ENCODE measurements at places on chromosomes 5 and 9. TPM values are rescaled to one million over a fixed set of nuclear protein-coding genes. Genes with fewer than 3 reads are reported as not detected.

Gene GARIN3
- not detected for total RNA-seq

- DNase-seq = no peak
Observed at GRCh38 chr5:113378959-113379541, 55.7 kb downstream of the TSSK1B start.

Gene SLC26A2
- 17.9 TPM for total RNA-seq

Gene CDC20B
- total RNA-seq = not detected

Gene PCDHGB7
- 14.6 TPM for total RNA-seq

Gene SAPCD2
- total RNA-seq = not detected

Gene LYRM7
- total RNA-seq = 10.1 TPM

- no peak for DNase-seq
Observed at GRCh38 chr9:131042666-131043065, 33.7 kb downstream of the LAMC3 start.

DNA sequence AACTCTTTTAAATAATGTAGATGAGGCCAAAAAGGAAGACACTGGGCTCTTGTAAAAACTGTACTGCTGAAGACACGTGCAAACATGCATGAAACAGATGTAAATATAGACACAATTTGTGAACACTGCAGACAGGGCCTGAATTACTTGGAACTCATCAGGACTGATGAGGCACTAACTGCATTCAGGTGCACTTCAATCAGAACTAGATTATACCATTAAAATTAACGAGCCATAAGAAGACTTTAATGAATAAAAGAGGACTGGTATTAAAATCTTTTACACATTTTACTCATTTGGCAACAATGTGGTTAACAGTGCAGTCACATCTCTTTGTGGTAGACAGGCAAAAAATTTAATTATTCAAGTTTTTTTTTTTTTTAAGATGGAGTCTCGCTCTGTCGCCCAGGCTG, 13.4 kb upstream of the ZCCHC9 start:
- no peak for DNase-seq

DNA sequence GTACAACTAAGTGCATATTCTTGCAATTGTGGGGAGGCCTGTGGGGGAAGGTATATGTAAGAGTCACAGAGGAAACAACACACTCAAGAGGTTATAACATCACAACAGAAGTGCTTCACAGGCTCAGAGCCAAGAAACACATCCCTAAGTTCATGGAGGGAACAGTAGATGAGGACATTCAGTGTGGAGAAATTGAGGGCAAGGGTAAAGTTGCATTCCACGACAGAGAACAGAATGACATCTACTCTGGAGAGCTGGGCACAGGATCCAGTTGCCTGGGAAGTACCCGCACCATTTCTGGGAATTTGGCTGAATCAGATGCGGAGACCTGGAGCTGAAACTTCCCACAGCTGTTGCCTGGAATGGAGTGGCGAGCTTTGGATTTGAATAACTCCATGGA, 197.2 kb downstream of the NXNL2 start:
- DNase-seq = no peak

Gene RICTOR
- total RNA-seq = 33.9 TPM

DNA sequence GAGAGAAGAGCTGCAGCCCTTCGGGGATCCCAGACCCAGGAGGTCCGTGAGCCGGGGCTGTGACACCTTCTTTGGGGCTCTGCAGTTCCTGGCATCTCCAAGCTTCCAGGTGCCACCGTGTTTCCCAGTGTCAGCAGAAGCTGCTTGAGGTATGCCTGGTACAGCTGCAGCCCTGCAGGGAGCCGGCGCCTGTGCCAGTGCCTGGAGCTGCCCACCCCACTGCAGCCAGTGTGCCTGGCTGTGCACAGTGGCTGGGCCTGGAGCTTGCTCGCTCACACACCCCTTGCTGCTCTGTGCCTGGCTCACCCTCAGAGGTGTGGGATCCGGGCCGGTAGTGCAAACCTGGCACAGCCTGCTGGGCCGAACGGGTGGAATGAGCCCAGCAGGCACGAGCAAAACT, 65.5 kb downstream of the NACC2 start:
- DNase-seq = no peak

DNA sequence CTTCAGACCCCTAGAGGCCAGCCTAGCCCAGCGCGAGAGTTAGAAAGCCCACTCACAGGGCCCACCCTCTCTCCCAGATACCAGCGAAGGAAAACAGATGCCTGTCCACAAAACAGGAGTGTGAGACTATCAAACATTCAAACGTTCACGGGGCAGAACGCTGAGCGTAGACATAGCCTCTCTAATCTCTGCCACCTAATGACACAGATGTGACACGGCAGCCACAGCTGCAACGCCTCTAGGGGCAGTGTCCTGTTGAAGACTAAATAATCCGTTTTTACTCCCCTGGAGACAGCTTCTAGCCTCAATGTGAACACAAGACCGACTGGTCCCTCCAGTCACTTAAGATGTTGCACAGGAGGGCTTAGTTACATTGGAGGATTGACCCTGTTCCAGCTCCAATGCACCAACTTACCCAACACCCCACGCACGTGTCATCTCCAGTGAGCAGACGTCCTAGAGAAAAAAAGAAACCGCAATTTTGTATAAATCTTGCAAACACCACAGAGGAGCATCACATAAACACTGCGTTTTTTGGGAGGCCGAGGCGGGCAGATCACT, 14.3 kb downstream of the DIPK1B start:
- DNase-seq = no peak

- no peak for DNase-seq
Observed at GRCh38 chr5:16064135-16064893, 115.3 kb downstream of the MARCHF11 start.

DNA sequence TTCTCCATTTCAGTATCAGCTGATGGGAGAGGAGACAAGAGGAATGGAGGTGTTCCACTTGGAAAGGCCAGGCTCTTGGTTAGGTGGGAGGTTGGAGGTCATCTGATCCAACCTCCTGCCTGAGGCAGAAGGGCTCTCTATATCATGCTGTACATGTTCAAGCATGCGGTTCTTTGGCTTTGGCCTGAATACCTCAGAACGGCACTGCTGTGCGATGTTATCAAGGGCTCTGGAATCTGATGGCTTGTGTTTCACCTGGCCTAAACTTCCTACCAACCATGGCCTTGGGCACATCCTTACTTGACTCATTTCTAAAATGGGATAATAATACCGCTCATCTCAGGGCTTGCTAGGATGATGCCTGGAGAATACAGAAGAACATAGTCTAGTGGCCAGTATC, 90.1 kb upstream of the FAM169A start:
- DNase-seq = no peak

Gene GDNF
- total RNA-seq = not detected

DNA sequence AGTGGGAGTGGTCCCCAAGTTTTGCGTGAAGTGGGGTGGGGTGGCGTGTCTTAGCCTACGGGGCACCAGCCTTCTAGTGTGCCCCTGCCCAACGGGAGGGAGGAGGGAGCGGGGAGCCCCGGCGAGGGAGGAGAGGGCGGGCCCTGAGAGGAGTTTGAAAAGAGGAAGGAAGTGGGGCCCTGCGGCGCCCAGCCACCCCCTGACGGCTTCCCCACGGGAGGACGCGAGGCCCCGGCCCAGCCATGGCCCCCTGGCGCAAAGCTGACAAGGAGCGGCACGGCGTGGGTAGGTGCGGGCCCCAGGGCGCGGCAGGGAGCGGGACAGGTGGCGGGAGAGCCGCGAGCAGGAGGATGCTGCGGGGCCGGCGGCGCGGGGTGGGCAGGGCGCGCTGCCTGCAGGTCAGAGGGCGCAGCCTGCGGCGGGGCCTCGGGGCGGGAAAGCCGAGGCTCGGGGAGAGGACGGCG, at the start of gene DOCK2:
TSS of gene DOCK2 (plus strand) at position 191 of the 464 bp plus-strand sequence. CDS start at position 243, 52 bp downstream.
- DNase-seq = peak; percentile 21

DNA sequence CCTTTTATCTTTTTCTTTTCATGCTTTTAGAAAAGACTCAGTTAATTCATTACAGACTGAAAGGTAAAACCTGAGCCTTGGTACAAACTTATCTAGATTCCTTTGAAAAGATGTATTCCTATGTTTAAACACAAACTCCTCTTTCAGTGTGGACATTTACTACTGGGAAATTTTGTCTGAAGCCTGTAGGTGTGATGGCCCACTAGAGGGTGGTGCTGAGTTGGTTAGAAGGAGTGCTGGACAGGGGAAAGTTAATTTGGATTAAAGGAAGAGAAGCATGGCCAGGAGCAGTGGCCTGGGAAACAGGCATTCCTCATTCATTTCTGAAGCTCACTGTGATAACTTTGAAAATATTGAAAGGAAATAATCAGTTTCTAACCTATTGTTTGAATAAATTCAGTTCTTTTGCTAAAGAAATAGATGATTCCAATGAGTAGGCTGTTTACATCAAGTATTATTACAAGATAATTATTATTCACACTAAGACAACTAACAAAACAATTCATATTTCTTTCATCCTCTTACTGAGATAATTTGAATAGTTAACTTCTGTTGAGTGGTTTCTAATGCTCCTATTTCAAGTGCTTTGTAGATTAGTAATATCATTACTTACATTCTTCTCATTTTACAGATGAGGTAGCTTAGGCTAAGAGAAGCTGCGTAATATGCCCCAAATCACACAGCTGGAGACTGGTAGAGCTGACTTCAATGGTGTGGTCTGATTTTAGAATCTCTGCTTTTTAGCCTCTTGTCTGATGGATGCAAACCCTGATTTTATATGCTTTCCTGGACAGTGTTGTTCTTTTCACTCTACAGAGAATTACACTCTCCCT, 150.9 kb downstream of the ADGRV1 start:
- DNase-seq = peak; percentile 33

Gene ZNG1A
- total RNA-seq = 16.1 TPM

DNA sequence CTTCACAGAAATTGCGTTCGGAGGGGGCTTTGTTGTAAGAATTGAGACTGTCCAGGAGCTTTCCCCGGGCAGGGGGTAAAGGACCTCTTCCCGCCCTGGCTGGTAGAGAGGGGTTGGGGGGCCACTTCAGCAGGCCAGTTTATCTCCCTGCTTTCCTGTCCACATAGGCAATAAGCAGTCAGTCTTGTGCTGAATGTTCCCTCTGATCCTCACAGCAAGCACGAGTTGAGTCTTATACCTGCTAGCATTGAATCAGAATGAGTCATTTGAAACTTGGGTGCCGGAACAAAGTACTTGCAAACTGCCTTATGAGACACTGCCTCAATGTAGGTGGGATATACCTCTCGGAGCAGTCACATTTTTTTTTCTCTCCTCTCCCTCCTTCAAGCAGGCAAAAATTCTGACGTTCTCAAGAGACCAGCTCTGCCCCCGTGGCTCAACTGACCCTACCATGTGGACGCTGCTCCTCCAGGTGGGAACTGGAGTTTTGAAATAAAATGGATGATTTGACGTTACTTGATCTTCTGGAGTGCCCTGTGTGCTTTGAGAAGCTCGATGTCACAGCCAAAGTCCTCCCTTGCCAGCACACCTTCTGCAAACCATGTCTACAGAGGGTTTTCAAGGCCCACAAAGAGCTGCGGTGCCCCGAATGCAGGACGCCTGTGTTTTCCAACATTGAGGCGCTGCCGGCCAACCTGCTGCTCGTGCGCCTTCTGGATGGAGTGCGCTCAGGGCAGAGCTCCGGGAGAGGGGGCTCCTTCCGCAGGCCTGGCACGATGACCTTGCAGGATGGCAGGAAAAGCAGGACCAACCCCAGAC, 1.3 kb downstream of the SH3RF2 start:
- no peak for DNase-seq

DNA sequence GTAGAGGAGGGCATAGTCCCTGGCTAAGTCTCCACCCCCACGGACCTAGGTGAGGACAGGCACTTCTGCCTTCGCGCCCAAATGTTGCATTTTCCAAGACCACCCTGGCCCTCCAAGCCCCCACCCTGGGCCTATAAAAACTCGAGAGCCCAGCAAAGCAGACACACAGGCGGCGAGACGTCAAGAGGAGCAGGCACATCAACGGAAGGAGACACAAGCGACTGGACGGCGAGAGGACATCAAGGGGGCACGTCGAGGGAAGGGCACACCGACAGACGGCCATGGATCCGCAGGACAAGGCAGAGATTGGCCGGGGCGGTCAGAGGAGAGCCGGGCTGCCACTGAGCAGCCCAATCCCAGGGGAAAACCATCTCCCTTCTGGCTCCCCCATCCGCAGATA, 348.0 kb downstream of the MTRR start:
- no peak for DNase-seq

GRCh38 chr5:141547488-141547887, 58.6 kb downstream of the PCDHGC5 start:
- no peak for DNase-seq

Gene SLC31A2
- total RNA-seq = 38.0 TPM

Gene PCDHGA6
- 12.3 TPM for total RNA-seq

DNA sequence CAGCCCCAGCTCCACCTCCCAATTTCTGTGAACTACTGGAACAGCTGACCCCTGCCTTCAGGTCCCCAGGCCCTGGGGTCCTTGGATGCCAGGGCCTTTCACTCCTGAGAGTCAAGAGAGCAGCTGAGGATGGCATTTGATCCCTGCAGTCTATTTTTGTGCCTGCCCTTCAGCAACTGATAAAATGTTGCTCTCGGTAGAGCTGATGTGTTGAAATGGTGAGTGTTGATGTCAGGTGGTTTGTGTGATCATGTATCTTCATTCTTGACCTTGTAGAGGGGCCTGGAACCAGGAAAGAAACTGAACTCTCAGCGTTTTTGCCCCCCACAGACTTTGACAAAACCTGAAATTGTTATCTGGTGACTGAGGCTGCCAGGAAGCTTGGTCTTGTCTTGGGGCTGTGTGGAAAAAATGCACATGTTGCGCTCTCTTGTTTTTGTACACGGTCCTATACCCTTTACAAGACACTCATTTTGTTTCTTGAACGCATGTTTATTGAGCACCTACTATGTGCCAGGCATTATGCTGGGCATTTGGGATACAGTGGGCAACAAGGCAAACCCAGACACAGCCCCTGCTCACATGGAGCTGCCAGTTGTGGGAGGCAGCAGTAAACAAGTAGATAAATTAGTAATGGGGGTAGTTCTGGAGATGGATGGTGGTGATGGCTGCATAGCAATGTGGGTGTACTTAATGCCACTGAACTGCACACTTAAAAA, 78.3 kb downstream of the PPARGC1B start:
- no peak for DNase-seq

DNA sequence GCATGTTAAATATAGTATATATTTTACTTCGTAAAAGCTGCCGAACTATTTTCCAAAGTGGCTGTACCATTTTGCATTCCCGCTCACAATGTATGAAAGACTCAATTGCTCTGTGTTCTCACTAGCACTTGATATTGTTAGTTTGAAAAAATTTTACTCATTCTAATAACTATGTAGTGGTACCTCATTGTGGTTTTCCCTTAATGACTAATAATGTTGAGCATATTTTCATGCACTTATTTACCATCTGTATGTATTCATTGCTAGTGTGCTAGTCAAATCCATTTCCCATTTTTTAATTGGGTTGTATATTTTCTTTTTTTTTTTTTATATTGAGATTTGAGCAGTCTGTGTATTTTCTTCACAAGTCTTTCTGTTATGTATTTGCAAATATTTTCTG, 58.4 kb downstream of the RANBP17 start:
- no peak for DNase-seq

- no peak for DNase-seq
Observed at GRCh38 chr5:143431789-143432188, 28.3 kb upstream of the NR3C1 start.

GRCh38 chr9:6757456-6758247, at the start of gene KDM4C:
KDM4C (plus strand) TSS chr9:6757973; CDS start chr9:6792989, 35,016 bp downstream.
- peak; percentile 92 for DNase-seq

Gene GKAP1
- total RNA-seq = 5.7 TPM

GRCh38 chr5:137292461-137293027, 206.6 kb downstream of the SPOCK1 start:
- DNase-seq = no peak
